ENCODE measurements at places on chromosomes 7 and 10.

GRCh38 chr10:22554461-22555182 is 159.8 kb downstream of the PIP4K2A start:
- no peak for DNase-seq

- no peak for DNase-seq
Observed at GRCh38 chr10:11253385-11254002, 235.8 kb downstream of the CELF2 start.

- no peak for DNase-seq
Observed at GRCh38 chr10:3623746-3624145, 161.3 kb downstream of the KLF6 start.

GRCh38 chr10:117609095-117609795 is 66.7 kb downstream of the EMX2 start:
- DNase-seq: no peak

GRCh38 chr7:128108129-128108528 is 76.9 kb upstream of the LRRC4 start:
- DNase-seq: no peak

DNA sequence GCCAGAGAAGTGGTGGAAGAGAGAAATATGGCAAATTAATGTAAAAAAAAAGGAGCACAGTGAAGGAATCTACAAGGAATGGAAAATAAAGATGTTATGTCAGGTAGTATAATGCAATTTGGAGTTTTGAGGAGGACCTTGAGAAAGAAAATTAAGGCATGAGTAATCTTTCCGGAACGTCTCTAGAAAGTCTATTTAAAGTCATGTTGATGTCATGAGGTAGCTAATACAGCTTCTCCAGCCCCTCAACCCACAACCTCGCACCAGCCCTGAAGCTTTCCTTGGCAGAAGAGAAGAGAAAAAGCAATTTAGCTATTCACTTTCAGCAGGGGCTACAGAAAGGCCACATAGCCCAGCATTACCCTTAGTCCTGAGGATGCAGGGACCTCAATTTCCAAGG is 22.5 kb downstream of the TRDMT1 start:
- DNase-seq: no peak

DNA sequence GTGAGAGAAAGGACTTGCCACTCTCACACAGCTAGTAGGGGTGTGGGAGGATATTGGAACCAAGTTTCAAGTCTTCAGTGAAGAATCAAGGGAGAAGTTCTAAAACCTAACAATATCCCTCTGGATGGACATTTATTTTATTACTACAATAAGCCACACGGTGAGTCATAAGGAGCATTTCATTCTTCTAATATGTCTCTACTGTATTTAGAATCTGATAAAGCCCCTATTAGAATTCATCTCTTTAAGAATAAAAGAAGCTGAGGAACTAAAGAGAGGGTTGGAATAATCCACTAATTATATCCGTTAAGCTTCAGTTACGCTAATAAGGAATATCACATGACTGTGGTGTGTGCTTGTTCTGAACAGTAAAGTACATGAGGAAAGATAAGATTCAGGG is 40.9 kb upstream of the ATRNL1 start:
- no peak for DNase-seq

DNA sequence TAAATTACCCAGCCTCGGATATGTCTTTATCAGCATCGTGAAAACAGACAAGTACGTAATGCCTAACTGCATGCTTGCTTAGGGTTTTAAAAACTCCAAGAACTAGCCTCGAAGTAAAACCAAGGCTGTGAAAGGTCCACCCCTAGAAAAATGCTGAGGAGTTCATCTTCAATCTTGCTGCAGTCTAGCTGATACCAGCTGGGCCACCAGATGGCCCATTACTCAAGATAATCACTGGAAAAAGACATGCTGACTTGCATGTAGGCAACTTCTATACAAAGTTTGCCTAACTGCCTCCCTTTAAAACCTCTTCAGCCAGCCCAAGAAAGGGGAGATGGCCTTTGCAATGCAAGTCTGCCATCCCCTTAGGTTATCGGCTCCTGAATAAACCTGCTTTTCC is 614.1 kb downstream of the GALNT17 start:
- DNase-seq: no peak

All from CD4-positive, alpha-beta T cell treated with Interleukin-17A for 1 hour (primary cell).